Stimulated activated CD4-positive, alpha-beta T cell treated with anti-CD3 and anti-CD28 coated beads, TNF-alpha, amount 100 ng/mL, for 4 hours (primary cell): ENCODE measurements at places on chromosomes 1 and 21.

DNA sequence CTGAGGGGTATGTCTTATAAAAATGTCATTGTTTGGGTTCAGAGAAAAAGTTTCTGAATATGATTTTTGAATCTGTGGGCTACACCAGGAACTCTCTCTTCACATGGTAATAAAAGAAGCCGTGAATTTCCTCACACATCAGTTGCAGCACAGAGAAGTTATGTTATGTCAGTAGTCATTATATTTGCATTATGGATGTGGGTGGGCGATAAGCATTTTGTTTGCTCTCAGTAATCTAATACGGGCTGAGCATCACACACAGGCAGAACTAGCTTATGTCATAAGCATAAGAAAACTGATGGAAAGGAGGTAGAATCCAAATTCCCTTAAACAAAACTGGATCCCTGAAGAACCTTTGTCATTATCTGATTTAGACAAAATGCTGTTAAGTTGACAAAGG is 70.8 kb downstream of the PRDM2 start:
- no peak for DNase-seq

GRCh38 chr1:56574794-56575193 is 4.6 kb downstream of the PLPP3 start:
- DNase-seq, result no peak

DNA sequence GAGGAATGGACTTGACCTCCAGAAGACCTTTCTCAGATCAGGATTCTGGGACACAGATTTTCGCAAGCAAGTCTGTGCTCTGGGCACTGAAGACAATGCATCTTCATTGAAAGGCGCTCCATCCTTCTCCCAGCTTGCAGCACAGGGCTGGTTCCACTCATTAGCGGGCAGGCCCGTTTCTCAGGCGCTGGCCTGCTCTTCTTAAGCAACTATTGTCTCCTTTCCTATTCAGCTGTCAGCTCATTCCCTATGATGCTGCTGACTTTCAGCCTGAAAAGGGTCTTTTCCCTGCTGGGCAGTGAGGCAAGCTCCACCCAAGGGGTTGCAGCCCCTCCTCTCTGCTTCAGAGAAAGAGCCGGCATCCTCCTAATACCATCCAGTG is 91.9 kb upstream of the PLXNA2 start:
- DNase-seq, result no peak

DNA sequence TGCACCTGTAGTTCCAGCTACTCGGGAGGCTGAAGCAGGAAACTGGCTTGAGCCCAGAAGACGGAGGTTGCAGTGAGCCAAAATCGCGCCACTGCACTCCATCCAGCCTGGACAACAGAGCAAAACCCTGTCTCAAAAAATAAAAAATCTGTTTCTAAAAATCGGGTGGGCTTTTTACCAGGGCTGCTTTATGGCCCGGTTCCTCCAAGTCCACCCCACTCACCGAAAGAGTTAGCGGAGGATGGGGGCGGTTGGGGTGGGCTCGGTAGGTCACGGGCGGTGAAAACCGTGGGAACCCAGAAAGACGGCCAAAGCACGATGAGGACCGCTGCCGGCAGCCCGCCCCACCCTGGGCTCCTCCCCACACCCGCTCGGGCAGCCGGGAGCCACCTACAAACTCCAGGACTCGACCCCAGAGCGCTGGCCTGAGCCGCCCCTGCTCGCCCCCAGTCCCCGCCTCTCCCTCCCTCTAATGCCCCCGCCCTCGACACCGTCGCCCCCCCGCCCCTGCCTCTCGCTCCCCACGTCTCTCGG is 846 bp upstream of the PER3 start:
- no peak for DNase-seq

DNA sequence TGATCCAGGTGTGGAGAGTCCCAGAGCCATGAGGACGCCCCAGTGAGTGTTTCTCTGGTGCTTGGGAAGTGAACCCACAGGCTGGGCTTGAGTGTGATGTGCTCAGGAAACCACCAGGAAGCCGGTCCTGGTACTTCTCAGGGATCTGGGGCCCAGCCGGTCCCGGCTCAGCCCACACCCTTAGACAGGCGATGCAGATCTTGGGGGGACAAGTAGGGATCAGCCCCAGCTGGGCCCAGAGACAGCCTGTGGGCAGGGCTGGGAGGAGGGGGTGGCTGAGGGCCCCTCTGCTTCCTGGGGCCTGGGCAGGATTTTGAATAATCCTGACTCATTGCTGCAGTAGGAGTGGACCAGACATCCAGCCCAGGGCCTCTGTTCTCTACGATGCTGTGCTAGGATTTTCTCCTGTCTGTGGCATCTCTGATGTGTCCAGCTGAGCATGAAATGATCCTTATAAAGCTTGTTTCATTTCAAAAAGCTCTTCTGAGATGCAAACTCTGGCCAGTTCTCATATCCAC is 698.0 kb downstream of the PTPRU start:
- no peak for DNase-seq
